ENCODE measurements at places on chromosomes 4 and X.

- DNase-seq: no peak
Observed at GRCh38 chrX:85590638-85591037, 211.2 kb upstream of the POF1B start.

DNA sequence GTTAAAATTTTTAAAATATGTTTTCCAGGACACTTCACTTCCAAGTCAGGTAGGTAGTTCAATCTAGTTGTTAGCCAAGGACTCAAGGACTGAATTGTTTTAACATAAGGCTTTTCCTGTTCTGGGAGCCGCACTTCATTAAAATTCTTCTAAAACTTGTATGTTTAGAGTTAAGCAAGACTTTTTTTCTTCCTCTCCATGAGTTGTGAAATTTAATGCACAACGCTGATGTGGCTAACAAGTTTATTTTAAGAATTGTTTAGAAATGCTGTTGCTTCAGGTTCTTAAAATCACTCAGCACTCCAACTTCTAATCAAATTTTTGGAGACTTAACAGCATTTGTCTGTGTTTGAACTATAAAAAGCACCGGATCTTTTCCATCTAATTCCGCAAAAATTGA lies 49.7 kb downstream of the XIAP start:
- DNase-seq: no peak

GRCh38 chr4:30719454-30720020 lies 632 bp upstream of the PCDH7 start:
- peak; percentile 45 for DNase-seq

GRCh38 chr4:112112590-112113170 lies 32.6 kb upstream of the FAM241A start:
- DNase-seq: peak; percentile 21

All from NCI-H446 (cell line).